ENCODE measurements at places on chromosomes 2 and 18.

- no peak for DNase-seq
These were observed 67.9 kb upstream of the GLS start for GRCh38 chr2:190812506-190813294.

DNA sequence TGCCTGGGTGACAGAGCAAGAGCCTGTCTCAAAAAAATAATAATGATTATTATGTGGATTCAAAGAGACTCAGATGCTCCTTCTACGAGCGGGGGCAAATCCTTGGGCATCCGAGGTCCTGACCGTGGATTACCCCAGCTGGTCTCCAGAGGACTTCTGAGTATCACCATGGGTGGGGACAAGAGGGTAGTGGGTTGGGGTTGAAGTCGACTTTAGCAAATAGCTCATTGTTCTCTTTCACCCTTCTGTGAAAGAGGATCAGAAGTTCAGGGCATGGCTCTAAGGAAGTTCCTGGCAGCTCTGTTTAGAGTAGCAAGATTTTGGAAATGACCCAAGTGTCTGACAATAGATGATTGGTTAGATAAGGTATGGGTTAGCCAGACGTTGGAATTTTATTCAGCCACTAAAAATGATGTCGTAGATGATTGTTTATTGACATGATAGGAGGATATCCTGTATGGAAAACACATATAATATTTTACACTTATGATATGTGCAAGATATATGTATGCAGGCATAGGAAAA, 59.0 kb upstream of the SPRED2 start:
- no peak for DNase-seq

- DNase-seq: no peak
These were observed 27.0 kb upstream of the MGAT4A start for GRCh38 chr2:98757904-98758421.

DNA sequence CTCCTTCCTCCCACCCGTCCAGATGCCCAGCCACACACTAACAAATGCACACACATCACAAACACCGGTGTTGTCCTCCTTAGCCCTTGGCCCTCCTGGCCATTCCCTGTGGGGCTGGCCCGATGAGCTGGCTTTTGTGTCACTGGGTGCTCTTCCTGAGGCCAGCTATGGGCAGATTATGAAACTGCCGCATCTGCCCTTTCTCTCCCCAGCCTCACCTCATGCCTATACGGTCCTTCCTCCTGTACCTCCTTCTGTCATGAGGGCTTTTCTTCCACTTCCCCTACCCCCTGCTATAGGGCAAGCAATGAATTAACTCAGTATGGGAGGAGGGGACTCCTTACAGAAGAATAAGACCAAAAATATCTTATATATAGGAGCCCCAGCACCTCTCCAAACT, 10.3 kb upstream of the INO80C start:
- DNase-seq: no peak

- DNase-seq: no peak
These were observed 11.0 kb upstream of the CNGA3 start for GRCh38 chr2:98335271-98335670.

GRCh38 chr2:64779117-64779690, 125.5 kb upstream of the SERTAD2 start:
- no peak for DNase-seq

DNA sequence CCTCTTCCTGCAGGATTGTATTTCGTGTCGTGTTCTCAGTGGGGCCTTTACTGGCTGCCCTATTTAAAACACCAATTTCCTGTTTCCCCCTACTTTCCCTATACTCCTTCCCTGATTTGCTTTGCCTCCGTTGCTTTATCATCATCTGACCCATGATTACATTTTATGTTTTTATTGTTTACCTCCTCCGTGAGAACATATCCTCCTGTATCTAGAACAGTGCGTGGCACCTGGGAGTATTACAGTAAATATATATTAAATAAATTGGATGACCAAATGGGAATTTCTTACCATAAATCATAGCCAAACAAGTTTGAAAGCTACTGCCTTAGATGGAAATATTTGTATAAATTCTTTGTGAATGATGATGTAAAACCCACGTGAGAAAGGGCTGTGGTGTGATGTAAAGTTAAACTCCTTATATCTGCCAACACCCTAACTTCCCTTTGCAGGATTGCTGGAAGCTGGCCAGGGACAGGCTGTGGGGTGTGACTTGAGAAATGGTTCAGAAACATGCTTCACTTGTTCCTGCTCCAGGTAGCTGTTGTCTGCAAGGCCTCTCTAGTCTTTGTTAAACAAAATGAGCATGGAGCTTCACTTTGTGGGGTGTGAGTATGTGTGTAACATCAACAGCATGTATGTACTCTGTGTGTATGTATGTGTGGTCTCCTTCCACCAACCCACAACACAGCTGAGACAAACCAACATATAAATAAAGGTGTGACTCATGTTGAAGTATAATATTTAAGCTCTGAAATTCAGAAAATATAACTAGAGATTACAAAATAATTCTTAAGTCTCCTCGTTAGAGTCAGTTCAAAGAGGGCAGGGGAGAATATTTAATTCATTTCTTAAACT, 40.3 kb downstream of the LHCGR start:
- DNase-seq: no peak

DNA sequence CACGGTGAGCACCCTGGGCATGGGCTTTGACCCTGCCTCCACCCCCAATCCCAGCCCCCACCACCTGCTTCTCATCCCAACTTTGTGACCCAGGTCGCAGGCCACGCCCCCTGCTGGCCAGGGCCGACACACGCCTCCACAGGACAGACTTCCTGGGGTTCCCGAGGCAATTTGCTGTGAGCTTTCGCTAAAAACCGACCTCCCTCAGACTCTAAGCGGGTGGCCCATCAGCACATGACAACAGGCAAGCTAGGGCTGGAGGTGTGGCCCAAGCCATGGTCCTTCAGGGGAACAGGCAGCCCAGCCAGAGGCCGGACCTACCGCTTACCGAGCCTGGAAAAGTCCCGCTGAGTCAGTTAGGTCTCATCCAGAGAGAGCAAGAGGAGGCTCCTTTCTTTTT, 31.9 kb downstream of the C1QL2 start:
- no peak for DNase-seq

- no peak for DNase-seq
These were observed 90.2 kb upstream of the ODC1 start for GRCh38 chr2:10538224-10538894.

GRCh38 chr2:46780411-46780800, 135.2 kb downstream of the MCFD2 start:
- no peak for DNase-seq

GRCh38 chr2:216888887-216889622, 29.2 kb upstream of the TNP1 start:
- no peak for DNase-seq

GRCh38 chr2:86562485-86562921, 740 bp downstream of the CHMP3 start:
- DNase-seq: no peak

GRCh38 chr18:51169731-51170130, 27.8 kb downstream of the MEX3C start:
- no peak for DNase-seq

DNA sequence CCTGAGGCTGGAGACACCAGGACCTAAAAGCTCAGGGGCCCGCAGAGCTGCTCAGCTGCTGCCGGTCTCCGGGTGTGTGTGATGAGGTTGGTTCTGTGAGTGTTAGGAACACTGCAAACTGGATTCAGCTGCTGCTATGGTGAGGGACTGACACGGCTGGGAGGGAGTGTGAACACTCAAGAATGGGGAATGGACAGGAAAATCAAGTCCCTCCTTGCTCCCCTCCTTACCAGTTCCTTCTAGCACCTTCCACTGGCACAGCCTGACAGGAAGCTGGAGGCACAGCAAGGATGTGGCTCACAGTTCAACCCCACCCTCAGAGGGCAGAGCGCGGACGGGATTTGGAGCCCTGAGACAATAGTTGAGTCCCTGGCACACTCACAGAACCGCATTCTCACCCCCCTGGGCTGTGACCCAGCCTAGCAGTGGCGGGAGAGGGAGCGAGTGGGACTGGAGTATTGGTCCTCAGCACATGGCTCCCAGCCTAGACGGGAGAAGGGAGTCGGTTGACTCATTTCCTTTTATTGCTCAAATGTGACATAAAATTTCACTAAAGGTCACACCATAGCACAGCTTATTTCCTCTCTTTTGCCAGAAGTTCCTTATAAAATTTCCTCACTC, 42.5 kb downstream of the LRRC30 start:
- DNase-seq: no peak

GRCh38 chr2:163997466-163997865, 261.7 kb upstream of the FIGN start:
- DNase-seq: no peak

DNA sequence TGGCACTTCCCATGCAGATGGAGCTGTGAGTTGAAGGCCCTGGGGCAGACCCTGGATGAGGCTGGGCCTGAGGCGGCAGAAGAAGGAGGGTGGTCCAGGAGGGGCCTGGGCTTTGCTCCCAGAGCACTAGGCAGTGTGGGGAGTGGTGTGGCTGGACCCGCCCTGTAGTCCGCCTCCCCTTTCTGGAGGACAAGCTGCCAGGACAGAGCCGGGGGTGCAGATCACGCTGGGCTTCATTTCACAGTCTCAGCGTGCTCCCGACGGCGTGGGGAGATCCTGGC, 49.8 kb downstream of the PTGR3 start:
- no peak for DNase-seq

GRCh38 chr2:15300624-15301573, 260.2 kb downstream of the NBAS start:
- DNase-seq: no peak

GRCh38 chr2:177489719-177490301, 97.2 kb downstream of the AGPS start:
- no peak for DNase-seq

DNA sequence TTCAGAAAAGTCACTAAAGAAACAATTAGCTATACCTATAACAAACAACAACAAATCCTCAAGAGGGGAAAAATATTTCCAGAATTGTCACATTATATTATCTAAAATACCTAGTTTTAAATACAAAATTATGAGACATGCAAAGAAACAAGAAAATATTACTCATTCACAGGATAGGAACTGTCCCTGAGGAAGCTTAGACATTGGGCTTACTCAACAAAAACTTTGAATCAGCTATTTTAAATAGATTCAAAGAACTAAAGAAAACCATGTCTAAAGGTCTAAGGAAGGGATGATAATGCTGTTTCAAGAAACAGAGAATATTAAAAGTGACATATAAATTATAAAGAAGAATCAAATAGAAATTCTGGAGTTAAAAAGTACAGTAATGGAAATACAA, 131.9 kb upstream of the ZNF516 start:
- DNase-seq: no peak

DNA sequence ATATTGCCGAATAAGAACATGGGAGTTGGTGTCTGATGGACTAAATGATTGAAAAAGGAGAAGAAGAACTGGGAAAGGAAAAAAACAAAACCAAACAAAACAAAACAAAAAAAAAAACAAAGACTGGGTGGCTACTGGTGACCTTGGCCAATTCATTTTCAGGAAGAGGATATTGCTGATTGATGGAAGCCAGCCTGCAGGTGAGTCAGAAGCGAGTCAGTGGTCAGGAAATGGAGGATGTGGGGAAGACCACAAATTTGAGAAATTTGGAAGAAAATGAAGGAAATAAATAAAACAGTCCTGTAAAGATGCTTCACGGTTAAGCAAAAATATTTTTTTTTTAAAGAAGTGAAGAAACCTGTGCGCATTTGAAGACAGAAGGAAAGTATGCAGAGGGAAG, 296.9 kb downstream of the ZNF521 start:
- DNase-seq: no peak

- DNase-seq: no peak
These were observed 52.9 kb downstream of the REV1 start for GRCh38 chr2:99436874-99437273.

- no peak for DNase-seq
These were observed 347.8 kb upstream of the GULP1 start for GRCh38 chr2:187943772-187944369.

DNA sequence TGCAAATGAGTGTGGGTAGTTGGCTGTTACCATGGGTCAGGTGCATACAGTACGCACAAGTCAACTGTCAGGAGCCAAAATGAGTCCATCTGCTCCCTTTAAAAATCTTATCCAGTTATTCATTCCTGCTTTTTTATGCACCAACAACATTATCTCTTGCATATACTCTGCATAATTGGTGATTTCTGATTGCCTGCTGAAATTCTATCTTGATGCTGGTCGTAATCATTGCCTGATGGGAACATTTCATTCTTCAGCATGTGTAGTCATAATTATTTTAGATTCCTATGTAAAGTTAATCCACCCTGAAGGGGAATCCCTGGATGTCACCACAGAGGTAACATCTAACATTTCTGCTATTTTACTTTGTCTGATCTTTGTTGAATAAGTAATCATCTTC, 102.2 kb upstream of the RND3 start:
- DNase-seq: no peak

GRCh38 chr2:141316606-141317005, 814.2 kb downstream of the LRP1B start:
- DNase-seq: no peak

GRCh38 chr18:24322584-24323136, 75.0 kb downstream of the OSBPL1A start:
- DNase-seq: no peak

DNA sequence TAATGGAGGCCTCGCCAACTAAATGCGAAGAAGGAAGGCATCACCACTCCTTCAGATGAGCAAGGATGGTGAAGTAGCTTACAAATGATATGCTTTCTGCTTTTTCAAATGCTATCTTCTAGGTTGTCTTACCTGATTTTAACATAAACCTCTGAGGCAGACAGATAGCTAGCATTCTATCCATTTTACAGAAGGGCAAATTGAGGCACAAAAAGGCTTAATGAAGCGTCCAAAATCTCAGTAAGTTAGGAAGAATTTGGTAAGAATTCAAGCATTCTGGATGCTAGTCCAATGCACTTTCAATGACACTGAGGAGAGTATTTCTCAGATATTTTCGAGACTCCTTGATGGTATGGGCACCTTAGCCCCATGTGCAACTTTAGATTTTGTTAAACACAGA, 81.8 kb downstream of the LRP2 start:
- no peak for DNase-seq

DNA sequence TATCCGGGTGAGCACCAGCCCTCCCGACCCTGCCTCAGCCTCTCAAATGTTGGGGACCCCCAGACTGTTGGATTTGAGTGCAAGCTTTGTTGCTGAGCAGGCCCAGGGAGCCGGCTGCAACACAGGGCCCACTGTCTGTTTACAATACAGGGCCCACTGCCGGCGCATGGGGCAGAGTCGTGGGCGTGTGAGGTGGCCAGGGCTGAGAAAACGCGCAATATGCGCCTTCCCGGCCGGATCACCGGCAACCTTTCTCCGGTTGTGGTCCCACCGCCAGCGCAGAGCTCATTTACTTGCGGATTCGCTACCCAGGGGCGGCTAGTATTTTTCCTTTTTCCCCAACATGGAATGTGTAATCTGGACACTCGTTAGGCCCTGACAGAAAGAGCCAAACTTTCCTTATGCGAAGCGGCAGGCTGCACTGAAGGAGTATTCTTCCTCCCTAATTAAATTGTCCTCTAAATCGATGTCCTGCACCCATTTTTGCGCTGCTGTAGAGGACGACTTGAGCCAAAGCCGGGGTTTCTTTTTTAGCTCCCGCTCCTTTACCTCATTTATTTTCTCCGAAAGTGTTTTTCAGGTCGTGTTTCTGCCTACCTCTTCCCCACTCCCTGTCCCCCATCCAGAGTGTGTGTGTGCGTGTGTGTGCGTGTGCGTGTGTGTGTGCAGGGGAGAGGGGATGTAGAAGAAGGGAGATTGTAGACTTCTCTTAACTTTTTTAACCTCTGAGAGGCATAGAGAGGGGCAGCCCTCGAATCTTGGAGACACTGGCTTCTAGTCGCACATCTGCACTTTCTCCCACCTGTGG, 2.7 kb downstream of the OTX1 start:
- no peak for DNase-seq

- DNase-seq: peak; percentile 71
These were observed 28.7 kb upstream of the CABLES1 start for GRCh38 chr18:23106575-23106974.

Data from mesenteric fat pad (tissue), 1 donor.